Left hindlimb (tissue), 1 donor: ENCODE measurements at places on chromosomes 11 and 22.

GRCh38 chr22:45964926-45965527 is 11.9 kb downstream of the WNT7B start:
- DNase-seq = no peak

- DNase-seq = no peak
Measured at GRCh38 chr22:31652911-31653684, 8.9 kb downstream of the PISD start.

DNA sequence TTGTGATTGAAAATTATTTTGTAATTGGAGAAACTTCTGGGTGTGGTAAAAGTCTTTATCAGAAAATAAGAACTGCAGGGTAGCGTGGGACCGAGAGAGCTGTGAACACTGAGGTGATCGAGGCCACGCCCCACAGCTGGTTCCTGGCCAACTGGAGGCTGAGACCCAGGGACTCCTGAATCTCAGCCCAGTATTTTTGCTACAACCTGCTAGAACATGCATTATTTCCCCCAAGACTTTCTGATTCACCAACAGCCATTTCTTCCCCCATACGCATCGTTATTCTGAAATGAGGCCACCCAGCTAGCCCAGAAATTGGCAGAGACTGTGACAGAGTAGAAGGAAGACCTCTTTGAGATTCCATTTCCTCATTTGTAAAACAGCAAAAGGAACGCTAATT is 3.4 kb upstream of the FGF19 start:
- no peak for DNase-seq

DNA sequence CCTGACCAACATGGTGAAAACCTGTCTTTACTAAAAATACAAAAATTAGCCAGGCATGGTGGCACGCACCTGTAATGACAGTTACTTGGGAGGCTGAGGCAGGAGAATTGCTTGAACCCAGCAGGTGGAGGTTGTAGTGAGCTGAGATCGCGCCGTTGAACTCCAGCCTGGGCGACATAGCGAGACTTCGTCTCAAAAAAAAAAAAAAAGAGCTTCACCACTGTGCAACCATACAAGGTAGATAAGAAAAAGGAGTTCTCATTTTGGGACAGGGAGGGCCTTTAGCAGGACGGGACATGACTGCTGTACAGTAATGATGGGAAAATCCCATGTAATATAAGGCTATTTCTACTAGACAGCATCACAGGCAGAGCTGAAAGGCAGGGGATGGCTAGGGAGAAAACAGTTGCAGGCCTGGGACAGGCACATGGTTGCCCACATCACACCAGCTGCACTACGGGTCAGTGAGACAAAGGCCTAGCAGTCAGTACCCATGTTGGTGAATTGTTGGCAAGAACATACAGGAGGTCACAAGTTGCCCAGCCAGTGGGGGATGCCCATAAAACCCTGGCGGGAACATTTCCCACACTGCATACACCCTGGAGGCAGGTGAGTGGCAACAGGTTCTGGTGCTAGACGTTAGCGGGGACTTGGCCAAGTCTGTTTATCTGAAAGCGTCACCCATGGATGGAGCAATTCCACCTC is 5.4 kb downstream of the TANGO2 start:
- no peak for DNase-seq

- DNase-seq = peak; percentile 76
Measured at GRCh38 chr11:11569936-11570491, 51.8 kb downstream of the GALNT18 start.

DNA sequence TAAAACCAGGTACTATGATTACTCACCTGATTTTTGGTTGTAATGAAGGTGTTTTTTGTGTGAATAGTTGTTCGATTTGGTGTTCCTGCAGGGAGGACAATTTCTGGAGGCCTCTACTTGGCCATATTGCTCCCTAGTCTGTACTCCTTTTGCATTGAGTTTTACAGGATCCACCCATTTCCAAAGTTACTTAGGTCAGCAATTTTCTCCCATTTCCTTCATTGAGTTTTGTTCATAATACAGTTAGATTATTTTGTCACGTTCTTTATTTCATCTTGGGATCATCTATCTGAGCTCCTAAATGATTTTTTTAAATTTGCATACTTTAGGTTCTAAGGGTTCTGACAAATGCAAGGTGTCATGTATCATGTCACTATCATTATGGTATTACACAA is 20.1 kb upstream of the AQP11 start:
- DNase-seq = no peak

DNA sequence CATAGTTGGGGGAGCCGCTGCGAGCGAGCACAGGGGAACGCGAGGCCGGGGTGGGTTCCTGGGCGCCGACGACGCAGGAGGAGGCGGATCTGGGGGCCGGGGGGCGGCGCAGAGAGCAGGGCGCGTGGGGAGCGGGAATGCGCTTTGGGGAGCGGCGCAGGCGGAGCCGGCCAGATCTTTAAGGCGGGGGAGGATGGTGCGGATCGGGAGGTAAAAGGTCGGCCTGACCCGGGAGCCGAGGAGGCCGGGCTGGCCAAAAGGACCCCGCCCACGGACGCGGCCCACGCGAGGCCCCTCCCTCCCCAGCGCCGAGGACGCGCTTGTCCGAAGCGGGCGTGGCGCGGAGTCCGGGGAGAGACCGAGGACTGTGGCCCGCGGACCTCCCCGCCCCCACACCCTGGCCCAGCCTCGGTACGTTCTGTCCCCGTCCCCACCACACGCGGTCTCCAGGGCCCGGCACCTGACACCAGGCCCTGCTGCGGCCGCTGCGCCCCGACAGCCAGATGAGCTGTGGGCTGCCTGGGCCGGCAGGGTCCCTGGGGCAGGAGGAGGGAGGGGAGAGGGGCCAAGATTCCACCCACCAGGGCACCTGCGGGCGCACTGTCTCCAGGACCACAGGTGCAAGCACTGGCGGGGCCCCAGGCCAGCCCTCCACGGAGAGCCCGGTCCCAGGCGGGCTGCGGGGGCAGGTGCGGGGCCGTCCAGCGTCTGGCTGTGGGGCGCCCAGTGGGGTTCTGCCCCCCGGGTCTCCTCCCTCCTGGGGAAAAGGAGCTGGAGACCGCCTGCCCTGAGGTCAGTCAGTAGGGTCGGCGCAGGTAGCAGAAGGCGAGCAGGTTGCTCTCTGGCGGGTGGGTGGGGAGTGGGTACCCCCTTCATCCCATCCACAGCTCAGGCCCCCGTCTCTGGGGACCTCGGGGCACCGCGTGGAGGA is 10.9 kb downstream of the PIM3 start:
- peak; percentile 44 for DNase-seq

GRCh38 chr11:111438168-111438567 is 59.1 kb upstream of the POU2AF1 start:
- DNase-seq = no peak

GRCh38 chr22:22342697-22343580 is 98.4 kb downstream of the VPREB1 start:
- no peak for DNase-seq

GRCh38 chr22:46798366-46799350 is 36.2 kb downstream of the TBC1D22A start:
- DNase-seq = peak; percentile 78

- DNase-seq = no peak
Measured at GRCh38 chr22:35315141-35315854, 15.6 kb downstream of the TOM1 start.

- peak; percentile 58 for DNase-seq
Measured at GRCh38 chr11:14249121-14249963, 109.6 kb downstream of the RRAS2 start.

DNA sequence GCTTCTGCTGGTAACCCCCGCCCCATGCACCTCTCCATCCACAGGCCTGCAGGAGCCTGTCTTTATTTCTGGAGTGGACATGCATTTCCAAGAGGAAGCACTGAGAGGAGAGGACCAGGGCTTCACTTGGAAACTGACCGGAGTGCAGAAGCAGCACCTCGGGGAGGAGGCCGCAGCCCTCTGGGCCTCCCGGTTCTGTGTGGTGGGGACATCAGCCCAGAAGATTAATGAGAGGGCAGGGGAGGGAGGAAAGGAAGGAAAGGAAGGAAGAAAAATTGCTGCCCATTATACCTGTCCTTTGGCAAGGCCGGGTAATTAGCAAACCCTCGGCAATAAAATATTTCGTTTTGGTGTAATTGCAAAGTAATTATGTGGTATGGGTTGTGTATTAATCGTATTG is 97.0 kb downstream of the TP53I11 start:
- no peak for DNase-seq

DNA sequence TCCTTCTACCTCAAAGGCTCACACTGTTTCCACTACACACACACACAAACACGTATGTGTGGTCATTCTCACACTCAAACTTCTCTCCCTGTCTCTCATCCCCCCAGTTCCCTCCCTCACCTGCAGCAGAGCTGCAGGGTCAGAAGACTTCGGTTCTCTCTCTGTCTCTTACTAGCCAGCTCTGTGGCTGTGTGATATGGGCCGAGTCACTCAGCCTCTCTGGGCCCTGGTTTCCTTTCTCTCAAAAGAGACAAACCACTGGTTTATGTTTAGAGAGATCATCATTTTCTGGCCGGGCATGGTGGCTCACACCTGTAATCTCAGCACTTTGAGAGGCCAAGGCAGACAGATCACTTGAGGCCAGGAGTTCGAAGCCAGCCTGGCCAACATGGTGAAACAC is 21.1 kb downstream of the TSPAN18 start:
- no peak for DNase-seq

GRCh38 chr11:2665526-2666400 is 34.0 kb downstream of the KCNQ1OT1 start:
- DNase-seq = peak; percentile 30
